MG63 (cell line): ENCODE measurements at places on chromosomes 3 and 15.

GRCh38 chr3:141332416-141332815 is 35.9 kb upstream of the ZBTB38 start:
- no peak for DNase-seq

GRCh38 chr3:118977671-118978392 is 56.8 kb downstream of the IGSF11 start:
- DNase-seq, result no peak

- no peak for DNase-seq
Measured at GRCh38 chr3:81540787-81541186, 220.7 kb downstream of the GBE1 start.

DNA sequence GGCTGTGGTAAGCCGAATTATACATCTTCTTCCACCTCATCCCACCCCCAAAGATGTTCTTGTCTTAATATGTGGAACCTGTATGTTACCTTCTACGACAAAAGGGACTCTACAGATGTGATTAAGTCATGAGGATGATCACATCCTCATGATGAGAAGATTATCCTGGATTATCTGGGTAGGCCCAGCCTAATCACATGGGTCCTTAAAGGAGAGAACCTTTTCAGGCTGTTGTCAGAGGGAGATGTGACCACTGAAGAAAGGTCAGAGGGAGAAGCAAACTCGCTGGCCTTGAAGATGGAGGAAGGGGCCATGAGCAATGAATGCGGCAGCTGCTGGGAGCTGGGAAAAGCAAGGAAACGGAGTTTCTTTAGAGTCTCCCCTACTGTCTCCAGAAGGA is 12.9 kb upstream of the SCG3 start:
- DNase-seq, result no peak

DNA sequence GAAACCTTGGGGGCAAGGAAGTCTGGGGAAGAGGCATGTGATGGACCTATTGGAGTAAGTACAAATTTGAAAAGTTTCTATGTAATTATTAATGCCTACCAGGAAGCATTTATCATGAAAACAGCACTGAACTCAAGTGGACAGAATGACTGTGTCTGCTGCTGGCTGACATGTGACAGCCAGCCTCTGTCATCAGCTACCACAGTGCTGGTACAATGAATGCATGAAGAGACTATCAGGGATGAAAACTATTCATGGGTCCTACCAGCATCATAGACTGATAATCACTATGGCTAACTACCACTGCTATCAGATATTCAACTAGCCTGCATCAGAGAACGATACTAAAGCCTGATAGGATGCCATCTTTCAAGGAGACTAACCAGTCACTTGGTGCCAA is 193.5 kb downstream of the RAP2B start:
- no peak for DNase-seq

DNA sequence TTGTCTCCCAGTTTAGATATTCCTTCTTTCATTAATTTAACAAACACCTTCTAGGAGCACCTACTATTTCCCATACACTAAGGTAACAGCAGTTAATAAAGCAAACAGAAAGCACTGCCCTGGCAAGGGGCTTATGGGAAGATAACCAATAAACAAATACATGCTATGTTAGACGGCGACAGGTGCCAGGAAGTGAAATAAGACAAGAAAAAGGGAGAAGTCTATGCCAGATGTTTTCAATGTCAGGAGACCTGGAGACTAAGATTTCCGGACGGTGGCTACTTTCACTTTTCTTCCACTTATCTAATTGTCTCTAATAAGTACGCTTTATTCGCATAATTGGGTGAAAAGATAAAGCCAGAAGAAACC is 32.5 kb upstream of the ZNF445 start:
- no peak for DNase-seq

DNA sequence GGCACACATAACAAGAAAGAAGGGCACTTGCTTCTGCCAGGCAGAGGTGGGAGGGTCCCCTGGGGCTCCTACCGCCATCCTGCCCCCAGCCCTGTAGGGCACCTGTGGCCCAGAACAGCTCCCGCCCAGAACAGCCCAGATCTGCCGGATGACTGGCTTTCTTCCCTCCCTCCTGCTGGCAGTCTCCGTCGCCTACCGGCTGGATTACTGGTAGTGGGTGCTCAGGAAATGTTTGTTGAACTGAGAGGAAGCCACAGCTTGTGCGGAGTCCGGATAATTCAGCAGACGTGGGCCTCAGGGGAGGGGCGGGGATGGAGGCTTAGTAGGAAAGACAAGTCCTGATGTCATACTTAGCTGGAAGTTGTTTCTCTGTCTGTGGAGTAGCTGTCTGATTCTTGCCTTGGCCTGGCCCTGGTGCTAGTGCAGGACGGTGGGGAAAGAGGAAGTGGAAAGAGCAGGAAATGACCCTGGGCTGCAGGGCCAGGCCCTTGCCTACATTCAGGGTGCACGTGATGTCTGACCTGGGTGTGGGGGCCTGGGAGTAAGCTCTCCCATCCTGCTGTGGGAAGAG is 6.7 kb downstream of the CCDC9B start:
- DNase-seq, result no peak

DNA sequence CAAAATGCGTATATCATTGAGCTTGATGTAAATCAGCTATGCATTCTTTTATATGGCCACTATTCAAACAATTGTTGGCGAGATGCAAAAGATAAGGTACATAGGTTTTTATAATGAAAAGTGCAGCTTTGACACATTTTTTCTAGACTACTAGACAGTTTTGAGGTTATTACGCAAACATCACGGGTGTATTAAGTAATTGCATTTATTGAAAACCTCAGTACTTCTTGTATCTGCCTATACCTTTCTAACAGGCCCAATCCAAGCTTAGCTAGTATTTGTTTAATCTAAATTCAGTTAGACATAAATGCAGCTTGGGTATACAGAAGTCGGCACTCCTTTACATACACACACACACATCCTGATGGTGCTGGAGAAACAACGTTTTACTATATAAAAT is 2.7 kb downstream of the SPESP1 start:
- no peak for DNase-seq

DNA sequence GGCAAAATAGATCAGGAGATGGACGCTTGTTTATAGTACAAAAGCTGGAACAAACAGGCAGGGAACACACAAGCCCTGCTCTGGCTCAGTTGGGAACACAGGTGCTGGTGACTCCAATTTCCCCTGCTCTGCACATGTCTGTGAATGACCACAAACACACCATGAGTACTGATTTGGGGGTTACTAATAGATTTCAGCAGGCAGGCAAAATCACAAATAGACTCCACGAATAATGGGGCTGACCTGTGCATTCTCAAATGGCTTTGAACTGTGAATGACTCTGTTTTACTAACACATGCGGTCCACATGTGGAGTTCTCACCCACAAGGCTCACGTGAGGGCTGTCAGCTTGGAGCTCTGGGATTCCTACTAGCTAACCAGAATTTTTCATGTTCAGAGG is 3.9 kb downstream of the RTP3 start:
- no peak for DNase-seq

DNA sequence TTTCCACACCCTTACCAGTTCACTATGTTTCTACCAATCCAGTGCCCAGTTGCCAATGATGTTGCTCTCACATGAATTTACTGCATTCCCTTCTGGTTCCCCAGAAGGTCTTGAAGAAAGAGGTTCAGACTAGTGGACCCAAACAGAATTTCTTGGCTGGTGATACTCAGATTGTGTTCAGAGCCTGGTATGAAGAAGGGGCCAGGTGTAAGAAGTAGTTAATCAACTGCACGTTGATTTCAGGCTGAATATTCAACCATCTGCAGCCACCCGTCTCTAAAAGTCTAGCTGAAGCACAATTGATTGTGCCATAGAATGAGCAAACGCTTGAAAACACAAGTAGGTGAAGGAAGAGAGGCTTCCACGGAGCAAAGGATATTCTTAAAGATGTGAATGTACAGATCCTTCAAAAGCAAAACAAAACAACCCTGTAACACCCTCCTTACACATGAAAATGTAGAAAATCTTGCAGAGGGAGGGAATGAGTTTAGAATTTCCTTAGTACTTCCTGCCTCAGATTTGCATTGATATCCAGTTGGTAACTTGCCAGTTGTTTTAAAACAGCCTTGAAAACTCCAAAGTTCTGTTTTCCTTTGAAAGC is 4.7 kb downstream of the RBMS3 start:
- DNase-seq, result no peak

- no peak for DNase-seq
Measured at GRCh38 chr3:128360705-128361271, 105.9 kb downstream of the DNAJB8 start.

DNA sequence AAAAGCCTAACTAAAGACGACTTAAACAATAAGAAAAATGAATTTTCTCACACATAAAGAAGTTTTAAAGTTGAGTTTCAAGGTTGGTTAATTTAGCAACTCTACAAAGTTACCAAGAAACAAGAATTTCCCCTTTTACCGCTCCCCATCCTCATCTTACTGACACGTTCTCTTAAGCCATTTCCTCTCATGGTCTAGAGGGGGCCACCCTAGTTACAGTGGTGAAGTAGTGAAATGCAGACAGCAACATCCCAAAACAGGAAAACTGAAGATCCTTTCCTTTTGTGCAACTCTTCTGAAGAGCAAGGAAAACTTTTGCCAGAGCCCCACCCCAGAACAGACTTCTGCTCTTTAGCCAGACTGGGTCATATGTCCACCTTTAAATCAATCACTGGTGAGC is 17.3 kb upstream of the SOX14 start:
- no peak for DNase-seq

GRCh38 chr15:43552256-43552655 is 34.8 kb downstream of the MAP1A start:
- no peak for DNase-seq

- DNase-seq, result no peak
Measured at GRCh38 chr3:140715035-140715434, 37.2 kb downstream of the TRIM42 start.

GRCh38 chr3:184711493-184712247 is at the start of gene MAGEF1:
Gene MAGEF1, minus strand, starts transcription at chr3:184712064. Its CDS starts 243 bp downstream, at chr3:184711821.
- DNase-seq, result peak; percentile 94

GRCh38 chr3:27387625-27388024 is 18.4 kb upstream of the NEK10 start:
- DNase-seq, result no peak

GRCh38 chr3:187210091-187210490 is 12.8 kb downstream of the RTP1 start:
- DNase-seq, result no peak

DNA sequence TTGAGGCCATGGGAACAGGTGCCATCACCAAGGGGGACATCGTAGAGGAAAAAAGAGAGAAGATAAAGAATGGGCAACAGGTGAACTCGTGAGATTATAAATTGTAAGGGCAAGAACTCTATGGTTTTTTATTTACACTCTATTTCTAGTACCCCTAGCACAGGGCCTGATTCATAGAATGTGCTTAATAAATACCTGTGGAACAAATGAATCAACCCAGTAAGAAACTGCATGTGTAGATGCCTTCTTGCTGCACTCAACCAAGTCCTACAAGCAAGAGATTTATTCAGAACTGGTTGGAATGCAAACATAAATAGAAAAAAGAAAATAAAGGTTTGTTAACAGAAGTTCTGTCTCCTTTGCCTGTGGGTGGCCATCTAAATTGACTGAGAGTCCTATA is 18.7 kb upstream of the KPNA1 start:
- DNase-seq, result no peak

- no peak for DNase-seq
Measured at GRCh38 chr3:102668247-102668646, 233.4 kb downstream of the ZPLD1 start.

DNA sequence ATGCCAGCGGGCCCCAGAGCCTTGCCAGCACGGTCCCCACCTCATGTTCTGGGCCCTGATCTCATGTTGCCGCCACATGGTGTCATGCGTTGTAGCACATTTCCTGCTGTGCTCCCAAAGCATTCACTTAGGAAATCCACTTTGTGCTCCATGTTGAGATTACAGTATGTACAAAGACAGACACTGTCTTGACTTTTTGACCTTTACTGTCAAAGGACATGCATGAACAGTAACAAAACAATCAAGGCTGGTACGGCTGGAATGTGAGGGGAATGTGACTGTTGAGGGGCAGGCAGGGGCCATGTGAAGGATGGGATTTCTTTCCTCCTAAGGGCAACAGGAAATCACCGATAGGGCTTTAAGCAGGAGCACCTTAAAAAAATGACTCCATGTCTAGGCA is 53.3 kb upstream of the RPL32 start:
- DNase-seq, result no peak

DNA sequence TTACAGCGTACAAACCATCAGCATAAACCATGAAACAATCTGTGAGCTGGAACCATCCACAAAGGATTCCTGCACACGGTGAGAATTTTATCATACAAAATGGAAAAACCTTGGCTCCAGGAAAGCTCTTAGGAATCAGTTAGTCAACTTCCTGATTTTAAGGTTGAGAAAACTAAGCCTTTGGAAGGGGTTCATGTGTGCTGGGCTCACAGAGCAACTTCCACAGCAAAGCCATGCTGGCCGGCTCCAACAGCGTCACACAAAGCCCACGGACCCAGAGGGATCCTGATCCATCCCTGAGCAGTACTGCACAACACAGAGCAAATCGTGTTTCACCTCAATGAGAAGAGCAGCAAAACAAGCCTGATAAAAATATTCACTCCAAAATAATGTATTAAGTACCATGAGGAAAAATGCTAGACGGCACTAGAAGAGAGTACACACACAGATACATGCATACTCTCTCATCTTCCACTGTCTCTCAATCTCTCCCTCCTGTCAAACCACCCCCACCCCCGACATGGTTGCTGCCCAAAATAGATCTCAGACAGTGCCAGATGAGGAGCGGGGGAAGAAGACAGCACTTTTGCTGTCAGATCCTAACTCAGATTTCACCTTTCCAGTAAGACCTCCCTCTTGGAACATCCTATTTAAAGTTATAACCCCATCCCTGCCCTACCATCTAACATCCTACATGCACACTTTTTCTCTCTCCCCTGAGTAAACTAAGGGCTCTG is 58.6 kb downstream of the MB21D2 start:
- DNase-seq, result no peak

GRCh38 chr3:25462495-25462894 is 34.4 kb downstream of the RARB start:
- no peak for DNase-seq

DNA sequence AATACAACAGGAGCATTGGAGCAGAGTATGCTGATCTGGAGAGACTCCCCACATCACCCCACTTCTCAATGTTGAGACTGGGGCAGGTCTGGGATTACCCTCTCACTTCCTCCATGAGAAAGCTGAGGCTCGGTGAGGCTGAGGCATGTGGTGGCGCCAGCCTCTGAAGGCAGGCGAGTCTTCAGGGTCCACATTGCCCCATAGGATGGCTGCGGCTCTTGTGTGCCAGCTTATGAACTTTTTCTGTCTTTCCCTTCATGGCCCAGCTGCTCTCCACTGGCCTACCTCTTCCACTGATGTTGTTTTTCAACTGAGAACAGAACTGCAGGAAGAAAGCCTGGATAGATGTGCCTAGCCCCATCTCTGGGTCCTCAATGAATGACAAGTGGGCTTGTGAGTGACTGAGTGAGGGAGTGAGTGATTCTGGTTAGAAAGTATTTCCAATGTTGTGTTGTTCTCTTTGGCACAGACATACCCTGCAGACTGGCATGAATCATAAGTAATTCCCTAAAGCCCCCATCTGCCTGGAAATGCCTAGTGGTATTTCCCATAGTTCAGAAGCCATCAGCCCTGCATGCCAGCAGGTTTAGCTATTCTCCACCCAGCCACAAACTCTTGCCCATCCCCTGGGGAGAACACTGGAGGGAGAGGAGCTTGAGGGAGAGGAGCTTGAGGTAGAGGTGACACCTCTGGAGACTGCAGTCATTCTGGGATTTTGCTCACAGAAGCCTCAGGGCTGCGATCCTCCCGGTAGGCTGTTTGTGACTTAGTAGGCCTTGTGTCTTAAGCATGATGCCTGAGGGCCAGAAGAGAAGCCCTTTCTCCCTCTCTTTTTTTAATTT is 56.9 kb downstream of the AMOTL2 start:
- DNase-seq, result peak; percentile 91
